Stimulated activated CD4-positive, alpha-beta T cell treated with anti-CD3 and anti-CD28 coated beads, Interleukin-4, amount 100 ng/mL, for 1 hour (primary cell): ENCODE measurements at places on chromosomes 13 and 19.

DNA sequence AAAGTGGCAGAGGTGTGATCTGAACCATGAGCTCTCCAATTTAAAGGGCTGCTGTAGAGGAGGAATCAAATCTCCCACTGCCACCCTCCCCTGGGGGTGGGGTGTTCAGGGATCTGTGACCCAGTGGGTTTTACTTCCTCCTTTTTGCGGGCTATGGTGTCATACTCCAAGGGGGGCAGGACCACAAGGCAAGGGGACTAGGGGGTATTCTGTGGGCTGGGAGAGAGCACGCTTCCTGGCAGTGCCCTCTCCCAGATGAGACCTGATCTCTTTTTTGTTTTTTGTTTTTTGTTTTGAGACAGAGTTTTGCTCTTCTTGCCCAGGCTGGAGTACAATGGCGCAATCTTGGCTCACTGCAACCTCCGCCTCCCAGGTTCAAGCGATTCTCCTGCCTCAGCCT lies 10.3 kb downstream of the PLD3 start:
- DNase-seq: no peak

GRCh38 chr13:44312834-44313551 lies 60.6 kb upstream of the SERP2 start:
- DNase-seq: no peak

GRCh38 chr13:85543144-85543543 lies 256.1 kb downstream of the SLITRK6 start:
- DNase-seq: no peak

DNA sequence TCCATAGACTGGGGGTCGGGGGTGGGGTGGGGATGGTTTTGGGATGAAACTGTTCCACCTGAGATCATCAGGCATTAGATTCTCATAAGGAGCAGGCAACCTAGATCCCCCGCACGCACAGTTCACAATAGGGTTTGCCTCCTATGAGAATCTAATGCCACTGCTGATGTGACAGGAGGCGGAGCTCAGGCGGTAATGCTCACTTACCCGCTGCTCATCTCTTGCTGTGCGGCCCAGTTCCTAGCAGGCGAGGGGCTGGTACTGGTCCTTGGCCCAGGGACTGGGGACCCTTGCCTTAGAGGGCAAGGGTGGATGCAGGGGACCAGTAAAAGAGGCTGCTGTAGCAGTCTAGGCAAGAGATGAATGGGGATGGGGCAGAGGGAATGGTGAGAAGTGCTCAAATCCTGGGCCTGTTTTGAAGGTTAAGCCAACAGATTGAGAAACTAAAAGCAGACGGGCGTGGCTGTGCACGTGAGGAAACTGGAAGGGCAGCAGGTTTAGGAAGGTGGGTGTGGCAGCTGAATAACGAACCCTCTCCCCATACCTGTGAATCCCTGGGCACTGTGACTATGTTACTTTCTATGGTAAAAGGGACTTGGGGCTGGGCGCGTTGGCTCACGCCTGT lies 1.5 kb upstream of the ERICH4 start:
- DNase-seq: no peak

- peak; percentile 7 for DNase-seq
These were observed 18.9 kb upstream of the ZSCAN5A start for GRCh38 chr19:56333506-56333905.

DNA sequence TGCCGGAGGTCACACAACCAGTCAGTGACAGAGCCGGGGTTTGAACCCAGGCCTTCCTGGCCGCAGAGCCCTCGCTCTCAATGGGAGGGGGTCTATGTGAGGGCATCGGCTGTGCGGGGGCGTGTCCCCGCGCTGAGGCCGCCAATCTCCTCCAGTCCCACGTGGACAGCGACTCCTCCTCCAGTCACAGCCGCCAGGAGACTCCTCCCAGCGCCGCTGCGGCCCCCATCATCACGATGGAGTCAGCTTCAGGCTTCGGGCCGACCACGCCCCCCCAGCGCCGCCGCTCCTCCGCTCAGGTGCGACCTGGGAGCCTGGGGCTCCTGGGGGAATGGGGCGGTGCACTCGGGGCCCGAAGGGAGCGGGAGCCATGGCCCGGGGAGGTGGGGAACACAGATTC lies 6.0 kb downstream of the SPRED3 start:
- DNase-seq: peak; percentile 75

- DNase-seq: no peak
These were observed 17.6 kb downstream of the WDFY2 start for GRCh38 chr13:51601601-51602565.

GRCh38 chr13:112443191-112443994 lies 67.2 kb downstream of the SPACA7 start:
- DNase-seq: no peak

GRCh38 chr13:99980824-99981734 lies 505 bp upstream of the ZIC2 start:
- DNase-seq: no peak

DNA sequence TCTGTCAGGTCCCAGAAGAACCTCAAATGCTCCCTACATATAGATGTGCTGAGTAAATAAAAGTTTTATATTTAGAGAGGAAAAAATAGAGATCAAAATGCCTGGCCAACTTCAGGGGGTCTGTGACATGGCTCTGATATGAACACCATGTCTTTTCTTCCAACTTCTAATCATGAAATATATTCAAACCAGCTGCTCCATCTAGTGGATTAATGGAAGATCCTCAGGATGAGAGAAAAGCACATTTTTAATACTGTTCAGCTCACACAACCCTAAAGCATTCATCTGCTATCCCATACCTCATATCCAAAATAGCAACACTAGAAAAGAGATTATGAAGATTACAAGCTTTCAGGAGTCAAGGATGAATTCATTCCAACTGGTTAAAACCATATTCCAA lies 56.0 kb upstream of the DOCK9 start:
- DNase-seq: no peak

DNA sequence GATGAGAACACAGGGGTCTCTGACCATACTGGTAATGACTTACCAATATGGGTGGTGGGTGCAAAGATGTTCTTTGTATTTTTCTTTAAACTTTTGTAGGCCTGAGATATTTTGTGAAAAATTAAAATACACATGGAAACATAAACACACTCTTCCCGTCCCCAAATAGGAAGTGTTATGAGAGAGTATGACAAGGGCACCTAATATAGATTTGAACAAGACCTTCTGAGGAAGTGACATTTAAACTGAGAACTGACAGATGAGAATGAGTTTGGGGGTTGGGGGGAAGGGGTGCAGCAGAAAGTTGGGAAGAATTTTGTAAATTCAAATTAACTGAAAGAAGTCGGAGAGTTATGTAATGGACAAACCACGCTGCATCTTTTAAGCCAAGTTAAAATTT lies 224.2 kb downstream of the RGCC start:
- no peak for DNase-seq

- DNase-seq: no peak
These were observed 539.0 kb downstream of the EFNB2 start for GRCh38 chr13:105996391-105997025.

DNA sequence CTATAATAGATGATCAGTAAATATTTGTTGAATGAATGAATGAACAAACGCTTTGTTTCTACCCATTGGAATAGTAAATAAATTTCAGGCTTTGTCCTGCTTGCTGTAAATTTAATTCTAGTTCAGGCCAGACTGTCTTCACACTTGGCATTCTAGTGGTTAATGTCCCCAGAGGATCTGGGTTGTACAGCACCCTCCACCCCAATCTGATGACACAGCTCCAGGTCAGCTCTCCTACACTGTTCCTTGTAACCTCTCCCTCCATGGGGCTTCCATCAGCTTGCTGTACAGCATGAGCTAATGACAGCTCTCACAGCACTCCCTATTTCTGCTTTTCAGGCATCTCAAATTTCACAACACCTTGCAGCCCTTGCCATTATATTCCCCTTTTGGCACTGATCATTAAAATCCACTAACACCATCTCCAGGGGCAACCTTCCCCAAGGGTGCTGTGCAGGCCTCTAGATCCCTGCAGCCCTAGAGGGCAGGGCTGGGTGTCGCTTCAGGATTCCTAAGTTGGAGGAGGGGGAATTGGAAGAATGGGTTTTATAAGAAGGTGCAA lies 12.7 kb upstream of the KL start:
- no peak for DNase-seq

DNA sequence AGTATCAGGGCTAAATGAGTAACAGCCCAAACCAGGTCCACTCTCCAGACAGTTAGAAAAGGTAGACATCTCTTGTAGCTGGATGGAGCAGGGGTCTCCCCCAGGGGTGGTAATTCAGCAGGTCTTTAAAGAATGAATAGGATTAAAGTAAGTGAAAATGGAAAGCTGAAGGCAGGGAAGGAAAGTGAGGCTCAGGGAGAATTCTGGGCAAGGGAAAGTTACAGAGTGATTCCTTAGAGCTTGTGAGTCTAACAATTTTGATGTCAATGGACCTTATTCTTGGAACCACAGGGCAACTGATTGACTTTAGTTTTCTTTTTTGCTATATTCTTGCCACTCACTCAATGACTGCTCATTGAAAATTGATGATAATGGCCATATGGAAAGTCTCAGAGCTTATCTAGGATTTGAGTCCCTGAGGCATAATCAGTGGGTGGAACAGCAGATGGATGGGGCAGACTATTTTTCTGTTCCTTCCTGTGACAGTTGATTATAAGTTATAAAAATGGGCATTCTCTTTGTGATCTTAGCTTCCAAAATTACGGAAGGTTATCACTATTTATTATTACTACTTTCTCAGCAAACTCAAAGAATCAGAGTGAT lies 76.9 kb downstream of the LRCH1 start:
- DNase-seq: no peak

GRCh38 chr19:39558624-39559117 lies 18.7 kb upstream of the EID2 start:
- DNase-seq: no peak

DNA sequence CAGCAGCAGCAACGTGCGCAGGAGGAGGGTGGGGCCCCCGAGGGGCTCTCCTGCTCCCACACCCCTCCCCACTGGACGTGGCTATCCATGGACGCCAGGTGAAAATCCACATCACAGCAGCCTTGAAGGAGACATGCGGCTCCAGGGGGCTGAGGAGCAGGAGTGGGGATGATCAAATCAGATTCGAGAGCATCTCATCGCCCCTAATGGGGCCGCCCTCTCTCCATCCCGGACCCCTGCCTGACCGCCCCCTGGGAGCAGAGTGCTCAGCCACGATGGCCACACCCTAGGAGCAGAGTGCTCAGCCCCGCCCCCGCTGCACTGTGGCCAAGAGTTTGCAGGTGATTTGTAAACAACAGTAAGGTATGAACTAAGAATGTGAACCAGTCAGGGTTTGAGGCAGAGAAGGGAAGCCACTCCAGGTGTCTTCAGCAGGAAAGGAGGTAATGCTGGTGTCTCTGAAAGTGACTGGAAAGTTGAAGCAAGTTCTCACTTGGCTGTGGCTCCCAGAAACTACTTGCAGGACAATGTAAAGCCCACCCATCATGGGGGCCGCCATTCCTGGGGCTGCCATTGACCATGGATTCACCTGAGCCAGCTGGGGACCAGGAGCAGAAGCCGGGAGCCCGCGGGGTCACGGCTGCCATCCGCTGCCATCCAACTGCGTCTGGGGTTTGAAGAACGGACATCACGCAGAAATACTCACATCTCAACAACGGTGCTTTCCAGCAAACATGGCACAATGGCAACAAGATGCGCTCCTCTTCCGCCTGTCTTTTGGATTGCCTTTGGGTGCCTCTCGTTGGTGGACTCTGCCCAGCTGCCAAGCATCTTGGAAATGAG lies 71.8 kb downstream of the SPACA7 start:
- DNase-seq: no peak

DNA sequence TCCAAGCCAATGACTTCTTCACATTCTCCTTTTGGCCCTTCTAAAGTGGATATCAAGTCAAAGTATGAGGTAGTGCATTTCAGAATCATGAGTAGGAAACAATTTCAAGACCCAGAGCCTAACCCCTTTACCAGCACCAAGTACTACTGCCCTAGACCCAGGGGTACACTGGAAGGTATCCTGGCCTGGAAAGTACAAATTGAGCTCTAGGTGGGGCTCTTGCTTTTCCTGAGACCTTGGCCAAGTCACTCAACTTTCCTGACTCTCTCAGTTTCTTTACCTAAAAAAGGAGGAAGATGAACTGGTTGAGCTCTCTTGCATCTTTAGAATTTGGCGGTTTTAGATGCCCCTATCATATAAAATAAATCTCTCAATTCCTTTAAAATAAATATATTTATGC lies 204.7 kb downstream of the FGF14 start:
- no peak for DNase-seq

GRCh38 chr19:9040131-9040530 lies 29.9 kb upstream of the MUC16 start:
- no peak for DNase-seq

DNA sequence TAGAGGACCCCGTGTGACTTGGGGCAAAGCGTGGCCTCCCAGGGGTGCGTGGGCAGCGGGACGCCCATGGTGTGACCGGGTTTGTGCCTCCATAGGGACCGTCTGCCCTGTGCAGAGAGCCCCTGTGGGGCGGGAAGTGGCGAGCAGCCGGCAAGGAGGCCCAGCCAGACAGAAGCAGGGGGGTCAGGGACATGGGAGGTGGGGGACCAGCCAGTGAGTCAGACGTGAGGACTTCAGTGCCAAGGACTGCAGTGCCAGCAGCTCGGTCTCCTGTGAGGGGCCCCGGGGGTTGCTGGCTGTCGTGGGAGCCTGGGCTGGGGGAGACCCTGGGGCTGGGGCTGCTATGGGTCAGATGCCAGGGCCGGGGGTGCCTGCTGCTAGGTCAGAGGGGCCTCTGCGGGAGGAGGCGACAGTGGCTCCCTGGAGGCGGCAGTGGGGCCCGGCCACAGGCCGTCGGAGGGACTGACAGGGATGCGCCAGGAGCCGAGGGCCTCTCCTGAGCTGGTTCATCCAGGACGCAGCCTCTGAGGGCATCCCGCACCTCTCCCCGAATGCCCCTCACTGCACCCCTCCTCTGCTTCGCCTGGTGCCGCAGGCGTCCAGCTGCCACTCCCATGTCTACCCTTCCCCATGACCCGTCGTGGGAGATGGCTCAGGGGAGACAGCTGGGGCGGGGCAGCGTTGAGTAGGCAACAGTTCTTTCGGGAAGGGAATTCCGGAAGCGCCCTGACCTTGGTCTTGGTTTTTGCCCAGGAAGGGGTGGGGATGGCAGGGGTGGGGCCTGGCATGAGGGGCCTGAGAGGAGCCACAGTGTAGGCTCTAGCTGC lies 80.0 kb downstream of the KDM4B start:
- DNase-seq: no peak

DNA sequence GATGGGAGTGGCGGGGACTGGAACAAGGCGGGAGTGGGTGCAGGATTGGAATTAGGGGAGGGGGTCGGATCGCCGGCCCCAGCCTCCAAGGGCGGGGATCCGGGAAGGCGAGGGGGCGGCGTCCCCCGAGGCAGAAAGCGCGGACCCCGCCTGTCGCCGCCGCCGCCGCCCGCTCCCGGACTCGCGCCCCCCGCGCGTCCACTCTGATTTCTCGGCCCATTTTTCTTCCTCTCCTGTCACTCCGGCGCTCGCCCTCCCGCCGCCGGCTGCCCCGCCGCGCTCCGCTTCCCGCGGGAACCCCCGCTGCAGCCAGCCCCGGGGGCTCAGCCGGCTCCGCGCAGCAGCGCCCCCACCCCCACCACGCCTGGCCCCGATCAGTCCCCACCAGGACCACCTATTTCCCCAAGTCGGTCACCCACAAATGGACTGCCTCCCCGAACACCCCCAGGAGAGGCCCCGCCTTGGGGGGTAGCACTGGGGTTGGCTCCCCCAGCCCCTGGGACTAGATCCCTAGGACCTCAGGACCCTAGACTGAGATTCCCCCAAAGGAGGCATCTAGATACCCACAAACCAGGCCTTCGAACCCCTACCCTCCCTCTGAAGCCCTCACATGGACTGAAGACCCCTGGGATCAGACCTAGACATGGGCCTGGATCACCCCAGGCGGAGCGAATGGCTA lies 12.6 kb upstream of the ERFL start:
- DNase-seq: no peak

- DNase-seq: no peak
These were observed 6.0 kb downstream of the PLPPR2 start for GRCh38 chr19:11361037-11361770.

GRCh38 chr13:28531077-28531844 lies 36.3 kb upstream of the FLT1 start:
- DNase-seq: no peak
